ENCODE measurements at places on chromosomes 5 and 9. TPM values are rescaled to one million over a fixed set of nuclear protein-coding genes. Genes with fewer than 3 reads are reported as not detected.

GRCh38 chr5:44443172-44443571 lies 54.0 kb upstream of the FGF10 start:
- no peak for DNase-seq
- H3K4me3 ChIP-seq = no peak overlapping the region
- H3K4me1 ChIP-seq = no peaks in the 10 kb centered on the region
- no peaks in the 10 kb centered on the region for H3K27me3 ChIP-seq
- no peaks in the 10 kb centered on the region for H3K36me3 ChIP-seq

DNA sequence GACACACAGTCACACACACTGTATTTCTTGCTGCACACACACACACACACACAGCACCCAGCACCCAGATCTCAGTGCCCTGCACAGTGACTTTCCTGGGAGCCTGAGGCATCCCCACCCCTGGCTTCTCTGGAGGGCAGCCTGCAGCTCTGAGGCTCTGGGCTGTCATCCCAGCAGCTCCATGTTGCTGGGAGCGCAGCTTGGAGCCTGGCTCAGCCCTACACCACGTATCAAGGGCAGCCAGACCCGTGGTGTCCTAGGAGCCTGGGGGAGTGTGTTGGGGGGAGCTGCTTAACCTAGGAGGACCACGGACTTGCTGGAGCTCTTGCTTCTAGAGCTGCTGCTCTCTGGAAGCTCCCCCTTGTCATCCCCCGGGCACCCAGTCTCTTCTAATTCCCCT lies 5.2 kb downstream of the IER5L start:
- H3K4me3 ChIP-seq = no peak overlapping the region
- H3K4me1 ChIP-seq = peaks cover 37% of the 10 kb centered on the region
- no peaks in the 10 kb centered on the region for H3K36me3 ChIP-seq
- no peaks in the 10 kb centered on the region for H3K27me3 ChIP-seq

- no peak overlapping the region for H3K27ac ChIP-seq
- H3K4me1 ChIP-seq = no peaks in the 10 kb centered on the region
- H3K27me3 ChIP-seq = no peaks in the 10 kb centered on the region
- no peak overlapping the region for H3K4me3 ChIP-seq
- DNase-seq = no peak
- no peaks in the 10 kb centered on the region for H3K36me3 ChIP-seq
Measured at GRCh38 chr9:121399883-121400607, 30.0 kb upstream of the STOM start.

DNA sequence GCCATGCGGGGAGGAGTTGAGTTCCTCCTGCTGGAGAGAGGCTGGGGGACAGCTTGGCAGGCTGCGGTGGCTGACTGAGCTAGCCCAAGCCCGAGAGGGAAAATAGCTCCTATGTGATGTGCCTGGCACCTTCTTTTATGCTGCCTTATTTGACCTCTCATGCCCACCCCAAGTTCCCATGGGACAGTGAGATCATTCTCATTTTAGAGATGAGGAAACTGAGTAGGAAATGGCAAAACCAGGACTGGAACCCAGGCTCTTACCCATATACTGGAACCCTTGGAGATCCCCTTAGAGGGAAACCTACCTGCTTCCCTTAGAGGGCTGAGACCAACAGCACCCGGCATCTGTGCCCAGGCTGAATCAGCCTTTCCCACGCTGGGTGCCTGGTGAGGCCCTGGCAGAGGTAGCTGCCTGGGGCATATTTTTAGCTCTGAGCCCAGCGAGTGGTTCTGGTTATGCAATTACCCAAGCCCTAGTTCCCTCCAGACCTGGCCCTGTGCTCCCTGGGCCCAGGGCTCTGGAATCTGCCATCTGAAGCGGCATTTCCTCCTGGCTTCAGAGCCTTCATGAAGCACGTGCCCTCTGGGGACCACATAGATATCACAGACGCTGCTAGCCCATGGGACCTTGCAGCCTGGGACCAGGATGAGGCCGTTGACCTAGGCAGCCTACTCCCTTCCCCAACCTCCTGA lies 23.6 kb downstream of the COL27A1 start:
- DNase-seq = no peak
- H3K4me3 ChIP-seq = no peak overlapping the region
- peaks cover 34% of the 10 kb centered on the region for H3K4me1 ChIP-seq
- no peak overlapping the region for H3K27ac ChIP-seq
- no peaks in the 10 kb centered on the region for H3K36me3 ChIP-seq

DNA sequence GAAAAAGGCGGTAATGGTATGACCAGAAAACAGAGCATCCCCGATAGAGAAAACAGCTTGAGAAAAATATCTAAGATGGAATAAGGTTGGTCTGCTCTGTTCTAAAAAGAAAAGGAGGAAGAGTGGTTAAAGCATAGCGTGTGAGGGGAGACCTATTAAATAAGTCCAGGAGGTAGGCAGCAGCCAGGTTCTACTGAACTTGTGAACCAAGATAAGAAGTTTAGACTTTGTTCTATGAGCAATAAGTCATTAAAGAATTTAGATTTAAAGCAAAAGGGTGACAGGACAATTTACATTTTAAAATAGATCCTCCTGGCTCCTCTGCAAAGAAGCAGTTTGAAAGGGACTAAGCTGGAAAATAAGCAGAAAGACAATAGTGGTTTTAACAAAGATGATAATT lies 81.3 kb upstream of the COX7C start:
- H3K36me3 ChIP-seq = no peaks in the 10 kb centered on the region
- H3K27ac ChIP-seq = no peak overlapping the region
- H3K4me3 ChIP-seq = no peak overlapping the region
- no peaks in the 10 kb centered on the region for H3K4me1 ChIP-seq

GRCh38 chr5:154296525-154297159 lies 106.1 kb downstream of the GALNT10 start:
- H3K27ac ChIP-seq = no peak overlapping the region
- no peaks in the 10 kb centered on the region for H3K4me1 ChIP-seq
- H3K27me3 ChIP-seq = no peaks in the 10 kb centered on the region
- no peak overlapping the region for H3K4me3 ChIP-seq
- DNase-seq = no peak
- H3K36me3 ChIP-seq = no peaks in the 10 kb centered on the region

DNA sequence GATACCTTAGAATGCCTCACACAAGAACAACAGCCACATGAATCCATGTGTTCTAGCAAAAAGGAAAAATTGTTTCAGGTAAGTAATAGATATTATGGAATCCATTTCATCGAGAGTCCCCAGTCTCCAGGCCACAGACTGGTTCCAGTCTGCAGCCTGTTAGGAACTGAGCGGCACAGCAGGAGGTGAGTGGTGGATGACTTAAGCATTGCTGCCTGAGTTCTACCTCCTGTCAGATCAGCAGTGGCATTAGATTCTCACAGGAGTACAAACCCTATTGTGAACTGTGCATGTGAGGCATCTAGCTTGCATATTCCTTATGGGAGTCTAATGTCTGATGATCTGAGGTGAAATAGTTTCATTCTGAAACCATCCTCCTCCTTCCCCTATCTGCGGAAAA lies 207.0 kb downstream of the CSNK1G3 start:
- DNase-seq = no peak
- H3K27ac ChIP-seq = no peak overlapping the region
- no peaks in the 10 kb centered on the region for H3K4me1 ChIP-seq
- H3K36me3 ChIP-seq = no peaks in the 10 kb centered on the region

GRCh38 chr9:89606624-89607311 lies 2.0 kb downstream of the GADD45G start:
- H3K27me3 ChIP-seq = no peaks in the 10 kb centered on the region
- H3K27ac ChIP-seq = peak overlapping the region; percentile 69
- peak; percentile 88 for DNase-seq
- peak overlapping the region; percentile 88 for H3K4me3 ChIP-seq
- peaks cover 12% of the 10 kb centered on the region for H3K4me1 ChIP-seq

DNA sequence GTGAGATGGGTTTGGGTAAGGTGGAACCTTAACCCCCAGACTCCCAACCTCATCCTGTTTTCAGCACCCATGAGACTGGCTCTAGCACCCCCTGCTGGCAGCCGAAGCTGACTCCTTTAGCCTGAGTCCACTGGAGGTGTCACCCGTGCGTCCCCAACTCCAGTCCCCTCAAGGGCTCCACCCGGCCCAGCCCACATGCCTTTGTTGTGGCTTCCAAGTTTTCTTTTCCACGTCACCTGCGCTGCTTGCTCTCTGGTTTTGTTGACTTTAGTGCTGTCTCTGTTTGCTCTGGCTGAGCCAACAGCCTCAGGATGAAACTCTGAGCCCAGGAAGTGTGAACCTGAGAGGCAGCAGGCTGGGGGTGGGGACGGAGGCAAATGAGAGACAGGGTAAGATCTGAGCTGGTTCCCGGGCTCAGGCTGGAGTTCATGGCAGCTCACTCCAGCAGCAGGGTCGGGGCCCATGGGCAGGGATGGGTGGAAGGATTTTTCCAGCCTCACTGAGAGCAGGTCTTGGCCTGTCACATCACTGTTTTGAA lies 13.2 kb upstream of the AQP7 start:
- peak; percentile 87 for DNase-seq
- H3K27ac ChIP-seq = no peak overlapping the region
- H3K36me3 ChIP-seq = no peaks in the 10 kb centered on the region
- no peak overlapping the region for H3K4me3 ChIP-seq

- no peaks in the 10 kb centered on the region for H3K27me3 ChIP-seq
- H3K27ac ChIP-seq = no peak overlapping the region
- H3K36me3 ChIP-seq = no peaks in the 10 kb centered on the region
- H3K4me3 ChIP-seq = no peak overlapping the region
Measured at GRCh38 chr5:74556631-74557595, 83.6 kb downstream of the ENC1 start.

GRCh38 chr5:179232091-179232735 lies 113.0 kb downstream of the ADAMTS2 start:
- no peaks in the 10 kb centered on the region for H3K27me3 ChIP-seq
- no peak for DNase-seq
- no peak overlapping the region for H3K27ac ChIP-seq

Gene PCDHGA8
- 8.2 TPM for total RNA-seq

Gene DENND4C
- 126 TPM for total RNA-seq

Gene FOXD4L3
- not detected for total RNA-seq

Gene FAM200C
- total RNA-seq = 10.6 TPM

Gene LHX6
- total RNA-seq = 8.8 TPM

Gene FBN2
- total RNA-seq = 17.5 TPM

Gene PCDHGB4
- 13.3 TPM for total RNA-seq

All from testis (tissue), 5 donors.